Stimulated activated CD4-positive, alpha-beta T cell treated with anti-CD3 and anti-CD28 coated beads, Interleukin-4, amount 100 ng/mL, for 24 hours (primary cell): ENCODE measurements at places on chromosomes 4 and X.
A peak's percentile ranks its signal among the peaks of the same experiment; 100 is the strongest.

GRCh38 chr4:47519239-47519883, 34.3 kb downstream of the ATP10D start:
- no peak for DNase-seq

GRCh38 chr4:125808570-125808969, 493.8 kb downstream of the FAT4 start:
- DNase-seq: no peak

- no peak for DNase-seq
Measured at GRCh38 chr4:10260777-10261176, 144.2 kb upstream of the WDR1 start.

- no peak for DNase-seq
Measured at GRCh38 chr4:107993969-107994368, 4.3 kb downstream of the HADH start.

DNA sequence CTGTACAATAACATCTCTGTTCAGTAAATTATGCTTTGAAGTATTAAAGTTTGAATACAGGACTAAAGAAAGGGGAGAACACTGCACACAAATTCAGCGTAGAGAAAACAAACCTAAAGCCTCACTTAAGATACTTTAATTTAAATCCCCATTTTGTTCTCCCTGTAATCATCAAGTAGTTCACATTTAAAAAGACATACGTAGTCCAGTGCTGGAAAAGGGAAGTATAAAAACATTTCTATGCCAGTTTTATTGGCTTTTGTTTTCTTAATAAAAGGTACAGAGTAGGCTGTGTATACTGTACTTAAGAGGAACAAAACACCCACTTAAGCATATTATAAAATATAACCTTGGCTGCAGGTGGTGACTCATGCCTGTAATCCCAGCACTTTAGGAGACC, 101.6 kb downstream of the FGF16 start:
- DNase-seq: no peak

GRCh38 chr4:111776561-111776960, 368.7 kb upstream of the FAM241A start:
- DNase-seq: no peak

GRCh38 chr4:153649572-153649991, 34.5 kb upstream of the TLR2 start:
- no peak for DNase-seq

DNA sequence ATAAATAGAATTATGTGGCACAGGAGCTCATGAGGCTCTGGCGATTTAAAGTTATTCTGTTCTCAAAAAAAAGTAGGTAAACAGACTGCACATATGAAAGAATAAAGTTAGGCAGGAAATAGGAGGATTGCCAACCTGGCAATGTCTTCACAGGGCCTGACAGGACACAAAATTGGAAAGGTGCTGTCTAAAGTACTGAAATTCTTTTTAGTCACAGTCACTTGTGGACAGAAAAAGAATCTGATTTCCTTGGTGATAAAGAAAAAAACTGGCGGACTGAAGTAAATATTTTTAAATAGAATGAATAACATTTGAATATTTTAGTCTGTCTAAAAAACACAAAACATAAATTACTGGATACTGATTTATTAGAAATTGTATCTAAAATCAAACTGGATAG, 124.4 kb downstream of the VEGFC start:
- no peak for DNase-seq

- peak; percentile 26 for DNase-seq
Measured at GRCh38 chr4:122689972-122690371, 42.5 kb upstream of the BBS12 start.

DNA sequence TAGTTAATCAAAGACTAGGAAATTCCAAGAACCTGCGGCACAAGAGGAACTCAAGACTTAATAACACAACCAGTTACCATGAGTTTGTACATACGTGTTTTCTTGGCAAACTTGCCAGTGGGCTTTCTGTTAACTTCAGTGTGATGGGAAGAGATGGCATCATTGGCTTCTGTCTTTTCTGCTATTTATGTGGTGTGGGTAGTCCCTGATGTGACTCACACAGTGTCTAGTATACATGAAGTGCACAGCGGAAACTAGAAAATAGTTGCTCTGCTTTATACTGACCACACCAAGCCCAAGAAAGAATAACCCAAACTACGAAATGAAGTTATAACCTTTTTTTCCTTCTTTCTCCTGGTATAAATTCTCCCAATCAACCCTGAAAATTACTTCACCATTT, 24.5 kb downstream of the DAPP1 start:
- DNase-seq: no peak

- DNase-seq: no peak
Measured at GRCh38 chr4:87121341-87122065, 98.9 kb downstream of the KLHL8 start.

GRCh38 chr4:24753519-24753918, 41.9 kb upstream of the SOD3 start:
- DNase-seq: no peak

GRCh38 chr4:173288698-173289352, 45.3 kb downstream of the HMGB2 start:
- no peak for DNase-seq

GRCh38 chr4:821181-821591, 4.7 kb downstream of the CPLX1 start:
- no peak for DNase-seq

GRCh38 chrX:111348429-111348828, 63.6 kb downstream of the DCX start:
- no peak for DNase-seq

DNA sequence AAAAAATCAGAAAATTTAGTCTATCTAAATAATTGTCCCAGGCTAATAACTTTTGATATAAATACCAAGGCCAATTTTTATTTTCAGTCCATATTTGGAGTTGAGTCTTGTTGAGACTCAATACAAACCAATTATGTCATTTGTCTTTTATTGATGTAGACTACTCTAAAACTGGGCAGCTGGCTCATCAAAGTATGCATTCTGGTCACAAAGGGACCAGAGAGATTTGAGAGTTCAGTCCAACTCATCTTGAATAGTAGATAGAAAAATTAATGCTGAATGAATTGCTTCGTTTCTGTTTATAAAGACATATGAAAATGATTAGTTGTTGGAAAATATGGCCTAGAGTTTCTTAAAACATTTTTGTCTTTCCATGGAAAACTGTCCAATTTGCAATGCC, 412.5 kb upstream of the KLHL4 start:
- DNase-seq: no peak

DNA sequence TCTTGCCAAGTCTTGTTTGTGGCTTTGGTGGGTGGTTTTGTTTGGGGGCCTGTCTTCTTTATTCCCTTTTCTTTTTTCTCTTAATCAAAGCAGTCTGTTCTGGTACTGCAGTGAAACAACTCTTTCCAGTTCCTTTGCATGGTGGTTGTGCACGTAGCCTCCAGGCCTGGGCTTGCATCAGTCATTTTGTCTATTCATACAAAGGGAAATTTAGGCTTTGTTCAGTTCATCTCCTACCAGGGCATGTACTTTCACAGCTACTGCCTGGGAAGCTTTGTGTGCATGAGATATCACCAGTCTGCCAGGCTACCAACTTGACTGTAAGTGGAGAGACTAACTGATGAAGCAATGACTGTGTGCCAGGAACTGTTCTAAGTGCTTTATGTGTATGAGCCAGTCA, 8.5 kb downstream of the TRIM2 start:
- DNase-seq: no peak
